Urothelium cell line (cell line): ENCODE measurements at places on chromosomes 12 and 14.
A peak's percentile ranks its signal among the peaks of the same experiment; 100 is the strongest.

DNA sequence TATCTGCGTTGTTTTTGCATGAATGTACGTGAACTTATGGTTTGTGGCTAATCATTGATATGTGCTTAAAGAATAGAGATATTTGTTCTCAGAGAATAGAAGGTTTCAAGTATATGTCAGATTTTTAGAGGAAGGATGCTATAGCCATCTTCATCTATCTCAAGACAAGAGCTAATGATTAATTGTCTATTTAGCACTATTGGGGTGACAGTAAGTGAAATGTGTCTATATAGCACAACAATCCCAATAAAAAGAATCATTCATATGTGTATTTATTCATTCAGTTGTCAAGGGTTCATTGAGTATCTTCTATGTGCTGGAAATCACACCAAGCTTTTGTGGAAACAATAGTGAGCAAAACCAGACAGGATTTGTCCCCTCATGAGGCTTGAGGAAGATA is 299.5 kb upstream of the NPAS3 start:
- no peak for DNase-seq

GRCh38 chr12:9971181-9971580 is at the start of gene CLEC12A:
Gene CLEC12A, plus strand, starts transcription at chr12:9971409. Its CDS starts 188 bp downstream, at chr12:9971597.
- DNase-seq, result no peak

DNA sequence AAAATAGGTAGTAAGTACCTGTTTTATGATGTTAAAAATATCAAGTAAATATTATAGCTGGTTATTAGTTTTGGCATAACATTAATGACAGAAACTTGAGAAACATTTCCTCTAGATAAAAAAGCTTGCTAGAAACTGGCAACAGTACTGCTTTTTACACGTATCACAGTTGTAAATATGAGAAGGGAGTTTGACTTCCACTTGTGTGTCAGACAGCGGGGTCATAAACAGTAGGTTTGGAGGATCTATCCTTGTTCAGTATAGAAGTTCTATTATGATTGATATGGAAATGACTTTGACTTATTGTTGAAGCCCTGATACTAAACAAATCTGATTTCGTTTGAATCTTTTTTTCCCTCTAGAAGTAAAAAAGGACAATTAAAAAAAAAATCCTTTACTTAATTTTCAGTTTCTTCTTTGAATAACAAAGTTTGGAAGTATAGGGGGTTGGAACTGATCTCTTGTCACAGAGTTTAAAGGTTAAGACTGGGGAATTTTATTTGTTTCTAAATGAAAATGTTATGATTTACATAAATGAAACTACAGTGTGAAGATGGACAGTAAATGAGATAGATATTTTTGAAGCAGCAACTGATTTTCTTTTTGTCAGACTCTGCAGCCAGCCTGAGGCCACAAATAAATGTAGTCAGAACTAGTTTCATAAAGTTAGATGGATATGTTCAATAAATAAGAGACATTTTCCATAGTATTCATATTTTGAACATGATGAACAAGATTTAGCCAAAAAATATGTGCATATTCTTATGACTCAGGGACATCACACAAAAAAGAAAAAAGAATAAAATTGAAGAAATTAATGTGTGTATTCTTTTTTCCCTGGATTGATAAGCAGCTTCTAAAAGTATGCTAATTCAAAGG is 50.1 kb downstream of the WNK1 start:
- no peak for DNase-seq

- no peak for DNase-seq
These were observed 5.9 kb upstream of the CCDC197 start for GRCh38 chr14:93991212-93991611.

DNA sequence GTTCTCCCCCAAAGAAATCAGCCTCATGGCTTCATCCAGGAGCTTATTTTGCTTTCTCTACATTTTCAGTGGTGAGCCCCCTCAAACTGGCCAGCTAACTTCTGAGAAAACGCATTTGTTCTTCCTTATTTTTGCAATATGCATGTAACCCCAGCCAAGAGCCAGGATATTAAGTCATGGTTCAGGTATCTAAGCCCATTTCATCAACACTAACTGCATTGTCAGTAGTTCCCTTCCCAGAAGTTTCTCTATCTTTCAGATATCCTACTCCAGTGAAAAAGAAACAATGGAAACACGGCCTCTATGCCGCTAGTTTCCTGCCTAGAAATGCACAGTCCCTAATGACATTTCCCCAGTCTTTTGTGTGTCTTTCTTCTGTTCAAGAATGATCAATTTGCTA is 102.8 kb upstream of the RASSF8 start:
- no peak for DNase-seq

GRCh38 chr12:32303174-32303549 is 96.2 kb upstream of the FGD4 start:
- DNase-seq, result no peak

- DNase-seq, result peak; percentile 30
These were observed 212.6 kb upstream of the LHX5 start for GRCh38 chr12:113684053-113684907.

- no peak for DNase-seq
These were observed 7.0 kb upstream of the VRK1 start for GRCh38 chr14:96790186-96790585.

GRCh38 chr12:19704966-19705365 is 265.7 kb downstream of the AEBP2 start:
- no peak for DNase-seq

GRCh38 chr12:25677232-25677937 is 124.3 kb upstream of the LMNTD1 start:
- no peak for DNase-seq

DNA sequence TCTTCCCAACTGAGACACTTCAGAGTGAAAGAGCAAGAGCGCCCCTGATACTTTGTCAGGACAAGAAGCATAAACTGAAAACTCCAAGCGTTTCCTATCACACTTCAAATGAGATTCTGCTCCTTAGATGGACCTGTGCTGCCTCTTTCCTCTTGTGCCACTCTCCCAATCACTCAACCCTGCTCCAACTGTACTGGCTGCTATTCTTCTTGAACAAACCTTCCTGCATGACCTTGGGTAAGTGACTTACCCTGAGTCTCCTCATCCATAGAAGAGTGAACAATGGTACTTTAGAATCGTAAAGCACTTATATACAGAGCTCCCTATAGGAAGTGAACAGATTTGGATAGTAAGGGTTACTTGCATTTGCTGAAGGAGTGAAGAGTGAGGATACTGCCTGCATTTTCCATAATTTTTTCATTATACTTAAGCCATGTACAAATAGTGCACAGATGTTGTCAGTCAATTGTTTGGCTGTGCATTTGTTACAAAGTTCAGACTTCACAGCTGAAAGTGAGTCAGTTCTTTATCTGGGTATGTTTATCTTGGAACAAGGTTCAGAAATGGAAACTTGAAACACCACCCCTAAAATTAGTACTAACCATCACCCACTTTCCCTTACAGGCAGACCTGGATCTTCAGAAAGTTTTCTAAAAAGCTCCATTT is 10.8 kb downstream of the MTERF2 start:
- DNase-seq, result no peak

DNA sequence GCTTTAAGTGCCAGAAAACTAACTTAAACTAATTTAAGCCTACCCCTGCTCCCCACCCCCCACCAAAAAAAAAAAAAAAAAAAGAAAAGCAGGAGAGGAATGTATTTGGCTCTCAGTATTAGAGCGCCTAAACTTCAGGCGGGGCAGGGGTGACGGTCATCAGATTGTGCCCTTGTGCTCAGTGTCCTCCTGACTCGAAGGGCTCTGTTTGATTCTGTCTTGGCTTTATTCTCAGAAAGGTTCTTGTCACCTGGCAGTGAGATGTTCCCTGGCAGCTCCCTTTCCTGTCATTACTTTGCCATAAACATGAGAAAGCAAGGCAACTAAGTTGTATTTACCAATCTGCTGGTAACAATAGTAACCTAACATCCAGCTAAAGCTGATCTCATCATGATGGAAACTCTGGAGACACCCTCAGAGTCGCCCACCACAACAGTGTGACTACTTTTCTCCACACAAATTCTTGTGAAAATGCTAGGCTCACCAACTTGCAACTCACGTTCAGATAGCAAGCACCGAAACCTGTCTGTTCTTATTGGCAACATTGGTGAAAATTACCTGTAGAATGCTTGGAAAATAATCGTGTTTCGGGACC is 39.0 kb upstream of the WNK1 start:
- no peak for DNase-seq

- no peak for DNase-seq
These were observed 187.2 kb upstream of the RGS6 start for GRCh38 chr14:71745072-71745471.

DNA sequence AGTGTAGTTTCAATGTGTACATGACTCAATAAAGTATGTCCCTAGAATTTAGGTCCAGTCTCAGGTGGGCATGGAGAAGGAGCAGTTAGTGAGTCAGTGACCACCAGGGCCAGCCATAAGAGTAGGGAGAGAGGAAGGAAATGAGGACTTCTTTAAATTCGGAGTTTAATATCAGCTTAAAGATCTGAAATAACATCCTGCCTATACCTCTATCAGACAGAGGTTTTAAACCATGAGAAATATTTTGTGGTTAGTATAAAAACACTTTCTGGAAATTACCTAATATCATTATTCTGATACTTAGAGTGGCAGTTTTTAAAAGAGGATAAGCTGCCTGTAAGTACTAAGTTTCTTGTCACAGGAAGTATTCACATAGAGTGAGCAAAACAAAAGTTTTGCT is 61.7 kb upstream of the ST8SIA1 start:
- DNase-seq, result no peak

DNA sequence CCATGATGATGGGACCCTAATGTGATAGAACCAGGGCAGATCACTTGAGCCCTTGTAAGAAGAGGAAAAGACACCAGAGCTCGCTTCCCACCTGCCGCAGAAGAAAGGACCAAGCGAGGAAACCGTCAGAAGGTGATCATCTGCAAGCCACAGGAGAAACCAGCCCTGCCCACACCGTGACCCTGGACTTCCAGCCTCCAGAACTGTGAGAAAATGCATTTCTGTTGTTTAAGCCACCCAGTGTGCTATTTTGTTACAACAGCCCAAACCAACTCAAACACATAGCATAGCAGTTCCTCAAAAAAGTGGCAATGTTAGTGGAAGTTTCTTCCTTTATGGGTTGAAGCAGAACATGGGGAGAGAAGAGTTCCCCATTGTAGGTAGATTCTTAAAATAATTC is 107.9 kb upstream of the BCL2L14 start:
- no peak for DNase-seq

DNA sequence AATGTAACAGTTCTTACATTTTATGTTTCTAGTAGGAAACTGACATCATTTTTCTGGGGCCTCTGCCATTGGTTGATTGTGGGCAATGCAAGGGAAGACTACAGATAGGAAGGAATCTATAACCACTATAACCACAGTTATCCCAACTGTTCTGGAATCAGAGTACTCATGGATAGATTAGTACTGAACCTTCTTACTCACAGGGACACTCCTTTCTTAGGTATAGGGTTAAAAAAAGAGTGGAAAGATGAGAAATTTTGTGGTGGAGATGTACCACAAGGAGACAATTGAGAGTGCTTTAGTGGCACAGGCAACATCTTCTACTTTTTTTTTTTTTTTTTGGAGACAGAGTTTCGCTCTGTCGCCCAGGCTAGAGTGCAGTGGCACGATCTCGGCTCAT is 21.0 kb downstream of the TMEM116 start:
- DNase-seq, result no peak

DNA sequence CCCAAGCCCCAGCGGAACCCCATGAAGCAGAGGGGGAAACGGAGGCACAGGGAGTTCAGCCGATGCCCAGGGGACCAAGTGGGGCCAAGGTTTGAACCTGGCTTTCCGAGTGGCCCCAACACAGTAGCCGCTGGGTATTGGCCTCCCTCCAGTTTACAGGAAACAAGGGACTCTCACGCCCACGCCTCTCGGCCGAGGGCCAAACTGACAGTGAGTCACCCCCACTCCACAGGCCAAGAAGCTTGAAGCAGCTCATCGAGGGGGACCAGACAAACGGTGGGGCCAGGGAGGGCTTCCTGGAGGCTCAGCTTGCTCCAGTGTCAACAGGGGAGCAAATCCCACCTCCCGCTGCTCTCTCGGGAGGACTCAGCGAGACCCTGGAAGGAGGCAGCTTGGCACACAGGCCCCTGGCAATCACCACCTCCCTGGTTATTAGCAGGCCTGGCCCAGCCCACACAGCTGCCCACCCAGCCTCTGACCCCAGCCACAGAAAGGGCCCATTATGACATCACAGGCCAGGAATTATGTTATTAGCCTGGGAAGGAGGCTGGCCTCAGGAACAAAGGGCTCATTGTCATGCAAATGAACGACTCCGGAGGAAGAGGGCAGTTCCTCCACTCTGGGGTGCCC is 54.6 kb downstream of the NCOR2 start:
- peak; percentile 90 for DNase-seq

GRCh38 chr12:12210983-12211382 is 55.9 kb downstream of the LRP6 start:
- DNase-seq, result no peak

GRCh38 chr14:80714474-80714873 is 227.1 kb downstream of the CEP128 start:
- DNase-seq, result no peak

DNA sequence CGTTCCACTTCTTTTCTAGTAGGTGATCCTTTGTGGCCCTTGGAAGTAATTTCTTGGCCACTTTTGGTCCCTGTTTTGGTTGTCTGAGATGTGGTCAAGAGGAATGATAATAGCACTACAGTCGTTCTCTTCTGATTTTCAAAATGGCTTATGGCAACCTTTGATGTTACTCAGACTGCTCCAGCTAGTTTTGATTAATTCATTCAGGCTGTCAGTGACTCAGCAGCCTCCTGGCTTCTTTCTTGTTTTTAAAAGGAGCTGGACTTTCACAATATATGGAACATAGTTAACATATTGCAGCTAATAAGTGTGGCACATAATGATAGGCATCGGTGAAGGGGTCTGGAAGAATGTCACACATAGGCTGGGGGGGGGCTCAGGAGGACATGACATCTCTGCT is 47.3 kb downstream of the WDR20 start:
- DNase-seq, result no peak

DNA sequence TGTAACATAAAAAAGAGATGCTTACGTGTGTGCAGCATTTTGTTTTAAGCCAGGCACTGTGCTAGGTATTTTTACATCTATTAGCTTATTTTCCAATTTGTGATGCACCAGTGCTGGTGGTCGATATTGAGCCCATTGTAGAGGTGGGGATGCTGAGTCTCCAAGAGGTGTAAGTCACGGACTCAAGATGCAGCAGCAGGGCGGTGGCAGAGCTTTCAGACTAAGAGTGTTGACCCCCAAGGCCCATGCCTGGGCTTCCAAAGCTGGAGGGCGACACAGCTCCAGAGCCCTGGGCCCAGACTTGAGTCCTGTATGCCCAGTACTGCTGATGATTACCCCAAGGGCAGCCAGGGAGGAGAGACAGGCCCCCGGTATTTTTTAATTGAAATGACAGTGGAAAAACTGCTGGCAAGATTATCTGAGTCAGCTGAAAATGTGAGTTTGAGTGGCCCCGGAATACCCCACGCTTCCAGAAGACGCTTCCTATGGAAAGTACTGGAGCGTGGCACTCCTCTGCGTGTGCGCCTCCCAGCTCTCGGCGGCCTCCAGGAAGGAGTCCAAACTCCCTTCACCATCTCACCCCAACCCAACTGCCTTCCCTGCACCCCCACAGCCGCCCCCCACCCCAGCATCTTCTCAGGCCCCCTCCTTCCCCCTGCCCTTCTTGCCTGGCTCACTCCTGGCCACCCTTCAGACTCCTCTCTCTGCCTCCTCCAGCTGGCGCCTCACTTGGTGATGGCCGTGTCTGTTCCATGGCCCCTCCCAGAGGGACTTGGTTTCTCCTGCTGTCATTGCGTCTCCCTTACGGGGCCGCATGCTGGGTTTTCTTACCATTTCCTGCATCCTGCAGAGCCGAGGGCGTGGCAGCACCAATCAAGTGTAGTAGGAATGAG is 40.7 kb downstream of the ELK3 start:
- no peak for DNase-seq
